ENCODE measurements at places on chromosomes 5 and 9.

- DNase-seq, result no peak
Observed at GRCh38 chr9:119761812-119762211, 392.6 kb upstream of the BRINP1 start.

DNA sequence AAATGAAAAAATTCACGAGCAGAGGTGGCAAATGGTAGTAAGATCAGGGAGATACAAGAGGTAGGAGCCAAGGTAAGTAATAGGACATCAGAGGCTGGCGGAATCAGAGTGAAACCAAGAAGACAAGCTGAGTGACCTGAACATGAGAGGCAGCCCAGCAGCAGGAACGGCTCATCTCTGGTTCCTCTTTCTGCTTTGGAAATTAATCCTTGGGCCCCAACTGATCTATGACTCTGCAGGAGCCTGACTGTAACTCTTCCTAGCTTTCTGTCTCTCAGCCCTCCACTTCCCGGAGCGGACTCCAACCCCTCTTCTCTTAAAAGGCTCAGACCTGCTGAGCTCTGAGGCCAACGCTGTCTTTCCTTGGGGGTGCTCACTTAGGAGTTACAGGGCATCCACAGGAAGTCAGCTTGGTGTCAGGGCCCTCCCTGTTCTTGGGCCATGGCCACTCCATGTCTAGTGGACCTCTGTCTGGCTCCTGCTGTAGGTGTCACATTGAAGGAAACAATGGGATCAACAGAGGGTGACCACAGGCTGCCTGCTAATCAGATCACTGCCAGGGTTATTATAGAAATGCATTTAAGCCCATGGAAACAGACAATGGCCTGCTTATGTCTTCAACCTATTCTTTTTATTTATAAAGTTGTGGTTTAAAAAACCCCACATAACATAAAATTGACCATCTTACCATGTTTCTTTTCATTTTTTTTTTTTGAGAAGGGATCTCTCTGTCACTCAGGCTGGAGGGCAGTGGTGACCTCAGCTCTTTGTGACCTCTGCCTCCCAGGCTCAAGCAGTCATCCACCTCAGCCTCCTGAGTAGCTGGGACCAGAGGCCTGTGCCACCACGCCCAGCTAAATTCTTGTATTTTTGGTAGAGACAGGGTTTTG is 22.5 kb upstream of the SHB start:
- DNase-seq, result no peak

DNA sequence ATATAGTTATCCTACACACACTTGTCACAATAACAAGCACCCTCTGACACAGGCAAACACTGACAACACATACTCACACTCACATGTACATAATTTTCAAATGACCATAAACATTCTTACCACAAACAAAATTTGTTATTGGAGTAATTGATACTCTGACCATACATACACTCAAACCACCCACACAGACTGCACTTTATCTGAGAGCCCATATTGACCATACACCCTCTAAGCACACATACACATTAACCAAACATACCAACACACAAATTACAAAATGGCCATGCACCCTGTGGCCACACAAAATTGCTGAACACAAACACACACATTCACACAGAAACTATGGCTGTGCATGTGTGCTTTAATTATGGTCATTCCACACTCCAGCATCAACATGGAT is 79.1 kb upstream of the FAM120A start:
- no peak for DNase-seq

GRCh38 chr5:96660971-96661854 is 963 bp upstream of the CAST start:
- no peak for DNase-seq

GRCh38 chr5:146399481-146399880 is 47.7 kb upstream of the TCERG1 start:
- DNase-seq, result no peak

GRCh38 chr5:180105827-180106312 is 34.3 kb upstream of the RNF130 start:
- DNase-seq, result no peak

DNA sequence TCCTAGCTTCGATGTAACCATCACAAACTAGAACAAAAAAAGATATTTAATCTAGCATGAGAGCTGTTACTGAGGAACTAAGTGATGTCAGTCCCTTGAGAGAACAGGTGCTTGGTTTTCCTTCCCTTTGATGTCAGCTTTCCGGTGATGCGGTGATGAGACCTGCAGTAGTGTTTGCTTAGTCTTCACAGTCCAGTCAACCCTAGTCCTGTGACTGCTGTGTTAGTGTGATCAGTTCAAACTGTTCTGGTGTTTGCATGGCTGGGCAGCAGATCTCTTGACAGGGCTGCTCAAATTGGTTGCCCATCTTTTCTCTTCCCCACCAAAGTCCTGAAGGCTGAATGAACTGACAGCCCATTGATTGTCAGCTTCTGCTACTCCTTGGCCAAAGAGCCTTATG is 608.6 kb upstream of the DAB2 start:
- DNase-seq, result no peak

DNA sequence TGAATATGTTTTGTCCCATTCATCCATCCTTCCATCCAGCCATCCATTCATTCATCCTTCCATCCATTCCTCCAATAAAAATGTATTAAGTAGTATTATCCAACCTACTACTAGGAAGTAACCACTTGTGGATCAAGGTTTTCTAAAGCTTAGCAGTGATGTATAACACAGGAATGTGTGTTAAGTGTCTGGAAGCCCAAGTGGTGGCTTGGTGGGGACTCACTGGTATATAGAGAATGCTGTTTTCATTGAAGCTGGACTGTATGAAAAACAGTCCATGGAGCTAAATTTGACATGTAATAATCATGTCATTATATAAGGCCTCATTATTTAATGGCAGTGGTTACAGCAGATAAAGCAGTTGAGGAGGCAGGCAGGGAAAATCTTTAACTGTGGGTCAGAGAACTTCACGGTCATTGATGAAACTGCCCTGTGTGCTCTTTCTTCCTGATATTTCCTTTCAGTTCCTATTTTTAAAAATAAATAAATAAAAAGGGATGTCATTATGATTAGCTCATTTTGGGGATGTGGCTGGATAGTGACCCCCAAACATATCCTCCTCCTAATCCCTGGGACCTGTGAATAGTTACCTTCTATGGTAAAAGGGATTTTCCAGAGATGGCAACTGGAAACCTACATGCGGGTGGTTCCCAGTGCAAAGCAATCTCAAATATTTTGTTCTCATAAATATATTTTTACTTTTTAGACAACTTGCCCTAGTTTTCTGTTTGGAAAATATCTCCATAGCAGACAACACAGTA is 82.3 kb downstream of the DAPK1 start:
- no peak for DNase-seq

DNA sequence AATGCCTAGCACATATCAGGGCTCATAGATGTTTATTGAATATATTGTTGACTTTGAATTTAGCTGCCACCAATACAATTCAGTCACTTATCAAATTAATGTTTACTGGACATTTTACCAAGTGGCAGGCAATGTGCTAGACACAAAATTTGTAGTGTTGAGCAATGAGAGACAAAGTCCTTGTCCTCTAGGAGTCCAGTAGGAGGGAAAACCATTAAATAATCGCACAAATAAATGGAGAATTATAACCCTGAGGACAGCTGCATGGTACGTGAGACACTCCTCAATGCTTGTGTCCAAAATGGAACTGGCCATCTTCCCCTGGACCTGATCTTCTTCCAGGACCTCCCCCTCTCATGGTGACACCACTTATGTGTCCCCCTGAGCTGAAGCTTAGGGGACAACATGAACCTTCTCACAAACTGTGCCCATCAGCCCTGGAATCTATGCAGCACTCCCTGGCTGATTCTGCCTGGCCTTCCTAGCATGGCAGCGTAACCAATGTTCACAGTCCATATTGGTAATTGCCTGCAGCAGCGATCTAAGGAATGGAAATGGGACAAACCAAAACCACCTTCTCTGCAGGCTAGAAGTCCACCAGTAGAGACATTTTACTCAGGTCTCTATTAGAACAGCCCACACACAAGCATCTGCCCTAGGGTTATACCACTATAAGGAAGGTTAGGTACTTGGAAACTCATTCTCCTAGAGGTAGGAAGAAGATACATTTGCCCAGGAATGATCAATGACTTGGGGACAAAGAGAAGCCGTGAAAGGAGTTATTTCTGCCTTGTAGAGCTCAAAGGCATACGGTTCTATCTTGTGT is 75.5 kb downstream of the FGF1 start:
- no peak for DNase-seq

GRCh38 chr5:72659726-72660125 is 152.5 kb upstream of the ZNF366 start:
- DNase-seq, result no peak

DNA sequence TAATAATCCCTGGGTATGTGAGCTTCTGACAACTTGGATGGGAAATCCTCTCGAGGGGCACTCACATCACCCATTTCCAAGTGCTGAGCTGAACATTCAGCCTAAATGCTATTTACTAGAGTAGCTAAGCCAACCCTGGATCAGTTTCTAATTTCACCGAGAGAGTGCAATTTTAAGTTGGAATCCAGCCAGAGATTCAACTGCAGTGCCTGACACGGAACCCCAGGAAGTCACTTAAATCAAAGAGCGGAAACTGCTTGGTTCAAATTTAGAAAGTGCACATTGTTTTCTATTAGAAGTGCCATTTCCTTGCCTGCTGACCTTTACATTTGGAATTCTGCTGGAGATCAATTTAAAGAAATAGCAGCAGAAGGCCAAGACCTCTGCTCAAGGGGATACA is 8.8 kb downstream of the SPRY4 start:
- no peak for DNase-seq

DNA sequence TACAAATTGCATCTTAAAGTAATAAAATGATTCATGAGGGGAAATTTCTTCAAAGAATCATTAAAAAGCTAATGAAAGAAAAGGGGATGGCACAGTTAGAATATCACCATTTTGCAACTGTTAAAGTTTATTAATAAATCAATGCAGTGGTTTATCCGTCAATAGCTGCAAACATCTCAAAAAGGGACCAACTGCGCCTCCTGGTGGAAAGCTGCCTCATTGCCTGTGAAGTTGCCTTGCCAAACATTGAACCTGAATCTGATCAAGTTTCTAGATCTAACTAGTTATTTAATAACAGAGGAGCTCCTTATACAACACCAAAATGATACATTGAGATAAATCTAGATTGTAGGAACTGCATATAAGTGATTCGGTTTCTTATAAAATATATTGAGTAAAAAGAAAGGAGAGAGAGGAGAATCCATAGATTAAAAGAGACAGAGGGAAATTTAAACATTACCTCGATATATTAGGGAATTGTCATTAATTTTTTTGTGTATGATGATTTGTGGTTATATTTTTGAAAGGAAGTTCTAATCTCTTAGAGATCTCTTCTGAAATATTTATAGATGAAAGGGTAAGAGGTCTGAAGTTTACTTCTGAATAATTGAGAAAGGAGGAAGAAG is 6.9 kb upstream of the NDUFB6 start:
- peak; percentile 88 for DNase-seq

DNA sequence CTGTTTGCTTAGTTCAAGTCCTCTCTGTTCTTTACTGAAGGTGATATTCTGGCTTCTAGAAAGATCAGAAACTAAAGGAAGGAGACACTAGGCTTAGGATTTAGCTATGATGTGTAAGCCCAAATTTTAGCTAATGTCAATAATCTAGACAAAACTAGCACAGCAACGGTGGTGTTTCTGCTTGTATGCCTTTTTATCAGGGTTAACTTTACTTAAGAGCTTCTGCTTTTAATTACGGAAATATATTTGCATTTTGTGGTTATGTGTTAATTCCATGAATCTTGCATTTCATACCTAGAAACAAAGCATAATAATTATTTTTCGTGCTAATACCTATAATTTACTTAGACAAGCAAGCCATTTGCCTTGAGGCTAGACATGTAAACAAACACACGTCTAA is 96.1 kb downstream of the PAX5 start:
- DNase-seq, result no peak

- DNase-seq, result no peak
Observed at GRCh38 chr5:105168806-105169205, 1606.2 kb upstream of the NUDT12 start.

- DNase-seq, result no peak
Observed at GRCh38 chr5:176943816-176944215, 44.7 kb upstream of the HK3 start.

- DNase-seq, result no peak
Observed at GRCh38 chr5:81850501-81851357, 99.8 kb upstream of the SSBP2 start.

GRCh38 chr5:150350524-150351344 is 6.8 kb upstream of the TCOF1 start:
- DNase-seq, result peak; percentile 81

GRCh38 chr5:7664208-7664607 is 186.7 kb downstream of the CFAP90 start:
- DNase-seq, result no peak

DNA sequence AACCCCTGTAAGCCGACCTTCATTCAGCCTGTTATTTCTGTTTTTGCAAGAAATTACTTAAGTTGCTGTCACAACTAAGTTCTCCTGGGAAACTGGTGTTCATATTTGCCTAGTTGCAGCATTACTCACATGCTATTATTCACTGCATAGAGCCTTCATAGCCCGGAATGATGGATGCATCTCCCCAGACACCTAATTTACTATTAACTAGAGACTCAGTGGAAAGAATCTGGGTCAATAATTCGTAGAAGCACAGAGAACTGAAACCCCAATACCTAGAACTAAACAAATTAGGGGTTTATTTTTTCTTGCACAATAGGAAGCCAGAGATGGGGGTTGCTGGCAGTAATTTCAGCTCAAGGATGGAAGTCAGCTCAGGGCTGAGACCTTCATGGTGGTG is 45.7 kb upstream of the FAM170A start:
- no peak for DNase-seq

DNA sequence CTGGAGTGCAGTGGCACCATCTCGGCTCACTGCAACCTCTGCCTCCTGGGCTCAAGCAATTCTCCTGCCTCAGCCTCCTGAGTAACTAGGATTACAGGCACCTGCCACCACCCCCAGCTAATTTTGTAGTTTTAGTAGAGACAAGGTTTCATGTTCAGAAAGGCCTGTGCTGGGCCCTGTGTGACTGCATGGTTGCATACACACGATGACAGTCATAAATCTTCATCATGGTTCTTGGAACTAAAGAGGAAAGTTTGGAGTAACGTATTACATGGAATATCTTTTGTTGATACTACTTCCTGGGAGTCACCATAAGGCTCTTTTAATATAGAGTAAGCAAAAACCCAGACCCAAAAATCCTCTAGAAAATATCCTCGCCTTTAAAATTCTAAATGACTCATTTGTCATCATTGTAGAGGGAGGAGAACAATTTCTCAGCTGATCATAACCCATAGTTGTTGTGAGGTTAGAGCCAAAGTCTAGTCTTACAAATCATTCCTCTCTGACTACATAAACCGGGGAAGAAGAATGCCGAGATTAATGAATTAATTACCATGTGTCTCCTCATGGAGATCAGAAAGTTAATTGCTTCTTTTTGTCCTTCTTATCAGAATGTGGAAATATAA is 47.0 kb downstream of the KLF9 start:
- no peak for DNase-seq
